NCI-H524 treated with DMSO at 0.1 percent for 48 hours (cell line): ENCODE measurements at places on chromosomes 6 and 20.

DNA sequence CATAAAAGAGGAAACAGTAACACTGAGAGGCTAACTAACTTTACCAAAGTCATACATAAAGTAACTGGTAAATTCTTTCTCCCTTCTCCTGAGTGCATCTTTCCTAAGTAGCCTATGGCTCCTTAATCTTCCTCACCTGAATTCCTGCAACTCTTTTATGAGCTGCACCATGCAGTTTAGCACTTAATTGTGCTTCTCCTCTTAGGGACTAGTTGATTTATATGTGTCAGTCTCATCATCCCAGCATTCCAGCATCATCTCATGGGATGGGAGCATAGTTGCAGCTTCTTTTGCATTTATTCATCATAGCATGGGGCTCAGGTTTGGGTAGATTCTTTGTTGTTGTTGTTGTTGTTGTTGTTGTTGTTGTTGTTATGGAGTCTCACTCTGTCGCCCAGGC lies 3.5 kb upstream of the TSPYL1 start:
- DNase-seq, result no peak

DNA sequence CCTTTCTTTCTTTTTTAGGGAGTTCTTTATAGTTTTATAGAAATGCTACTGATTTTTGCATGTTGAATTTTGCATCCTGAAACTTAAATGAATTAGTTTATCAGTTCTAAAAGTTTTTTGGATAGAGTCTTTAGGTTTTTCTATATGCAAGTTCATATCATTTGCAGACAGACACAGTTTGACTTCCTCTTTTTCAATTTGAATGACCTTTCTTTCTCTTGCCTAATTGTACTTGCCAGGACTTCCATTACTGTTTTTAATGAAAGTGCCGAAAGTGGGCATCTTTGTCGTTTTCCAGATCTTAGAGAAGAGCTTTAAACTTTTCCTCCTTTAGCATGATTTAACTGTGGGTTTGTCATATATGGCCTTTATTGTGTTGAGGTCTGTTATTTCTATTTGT lies 21.1 kb upstream of the EDN1 start:
- DNase-seq, result no peak

GRCh38 chr6:110544472-110544871 lies 68.1 kb upstream of the SLC22A16 start:
- no peak for DNase-seq

DNA sequence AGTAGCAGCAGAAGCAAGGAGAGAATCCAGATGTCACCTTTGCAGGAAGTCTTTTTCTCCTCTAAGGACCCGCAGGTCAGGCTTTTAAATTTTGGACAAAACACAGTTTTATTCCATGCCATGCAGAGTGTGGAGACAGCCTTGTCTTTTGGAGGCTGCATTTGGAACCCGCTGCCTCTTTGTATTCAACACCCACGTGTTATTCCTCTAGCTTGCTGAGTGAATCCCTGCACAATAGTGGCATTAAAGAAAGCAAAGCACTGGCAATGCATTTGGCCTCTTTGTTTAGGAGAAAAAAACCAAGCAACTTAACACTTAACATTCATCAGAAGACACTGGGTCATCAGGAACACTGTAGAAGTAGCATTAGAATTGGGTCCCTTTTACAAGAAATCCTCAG lies 43.5 kb downstream of the TFAP2B start:
- no peak for DNase-seq

GRCh38 chr6:24788031-24788665 lies 10.6 kb downstream of the ARMH2 start:
- no peak for DNase-seq

- DNase-seq, result no peak
These were observed 42.6 kb upstream of the IFNGR1 start for GRCh38 chr6:137261761-137262160.

- DNase-seq, result no peak
These were observed 32.3 kb upstream of the LAMA4 start for GRCh38 chr6:112286500-112287144.

GRCh38 chr20:37383229-37383989 lies 37.5 kb downstream of the SRC start:
- no peak for DNase-seq

DNA sequence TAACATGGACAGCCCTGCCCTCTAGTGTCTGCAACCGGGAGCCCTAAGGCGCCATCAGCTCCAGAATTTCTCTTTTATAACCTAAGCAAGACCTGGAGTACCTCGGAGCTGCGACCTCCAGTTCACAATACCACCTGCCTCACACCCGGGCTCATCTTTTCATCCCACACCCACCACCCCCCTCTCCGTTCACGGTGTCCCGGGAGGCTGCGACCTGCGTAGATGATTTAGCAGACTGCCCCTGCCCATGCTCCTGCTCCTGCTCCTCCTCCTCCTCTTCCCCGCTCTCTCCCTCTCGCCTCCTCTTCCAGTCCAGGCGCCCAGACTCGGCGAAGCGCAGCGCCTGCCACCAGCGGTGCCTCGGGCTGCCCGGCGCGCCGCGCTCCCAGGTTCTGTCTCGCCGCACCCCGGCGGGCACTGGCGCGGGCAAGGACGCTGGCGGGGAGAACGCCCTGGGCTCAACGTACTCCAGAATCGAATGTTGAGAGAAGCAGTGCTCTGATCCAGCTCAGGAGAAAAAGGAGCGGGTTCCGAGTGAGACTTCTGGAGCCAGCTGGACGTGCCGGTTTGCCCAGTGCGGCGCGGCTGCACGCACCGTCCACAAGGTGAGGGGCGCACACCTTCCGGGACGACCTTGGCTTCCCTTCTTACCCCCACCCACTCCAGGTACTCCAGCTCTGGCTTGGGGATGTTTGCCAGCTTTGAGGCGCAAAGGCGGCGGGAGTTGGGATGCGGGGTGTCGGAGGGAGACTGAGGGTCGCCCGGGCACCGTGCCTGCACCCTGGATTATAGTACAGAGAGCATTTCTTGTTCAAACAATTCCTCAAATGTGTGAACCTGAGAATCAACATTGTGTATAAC lies at the start of gene HTR1E:
Gene HTR1E (plus strand): TSS at position 310 of the 861 bp plus-strand sequence. CDS start 77,807 bp downstream, outside the sequence.
- peak; percentile 42 for DNase-seq

GRCh38 chr6:124927806-124928205 lies 34.4 kb upstream of the RNF217 start:
- DNase-seq, result no peak

DNA sequence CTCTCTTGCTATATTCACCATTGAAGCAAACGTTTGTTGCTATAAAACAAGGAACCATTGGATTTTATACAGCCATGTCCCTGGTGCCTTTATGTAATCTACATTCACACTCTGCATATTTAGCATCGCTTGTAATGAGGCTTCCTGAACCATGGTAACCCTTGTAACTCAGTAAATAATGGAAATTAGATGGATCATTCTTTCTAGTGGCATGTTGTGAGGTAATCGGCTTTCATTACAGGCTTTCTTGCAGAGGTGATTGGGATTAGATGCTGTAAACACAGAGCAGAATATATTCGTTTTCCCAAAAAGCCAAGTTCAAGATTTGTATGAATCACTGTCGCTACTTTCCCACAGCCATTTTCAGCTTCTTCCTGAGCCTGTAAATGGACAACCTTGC lies 36.1 kb downstream of the SMPDL3A start:
- DNase-seq, result no peak

- DNase-seq, result no peak
These were observed 164.5 kb upstream of the BTBD3 start for GRCh38 chr20:11753155-11753554.

DNA sequence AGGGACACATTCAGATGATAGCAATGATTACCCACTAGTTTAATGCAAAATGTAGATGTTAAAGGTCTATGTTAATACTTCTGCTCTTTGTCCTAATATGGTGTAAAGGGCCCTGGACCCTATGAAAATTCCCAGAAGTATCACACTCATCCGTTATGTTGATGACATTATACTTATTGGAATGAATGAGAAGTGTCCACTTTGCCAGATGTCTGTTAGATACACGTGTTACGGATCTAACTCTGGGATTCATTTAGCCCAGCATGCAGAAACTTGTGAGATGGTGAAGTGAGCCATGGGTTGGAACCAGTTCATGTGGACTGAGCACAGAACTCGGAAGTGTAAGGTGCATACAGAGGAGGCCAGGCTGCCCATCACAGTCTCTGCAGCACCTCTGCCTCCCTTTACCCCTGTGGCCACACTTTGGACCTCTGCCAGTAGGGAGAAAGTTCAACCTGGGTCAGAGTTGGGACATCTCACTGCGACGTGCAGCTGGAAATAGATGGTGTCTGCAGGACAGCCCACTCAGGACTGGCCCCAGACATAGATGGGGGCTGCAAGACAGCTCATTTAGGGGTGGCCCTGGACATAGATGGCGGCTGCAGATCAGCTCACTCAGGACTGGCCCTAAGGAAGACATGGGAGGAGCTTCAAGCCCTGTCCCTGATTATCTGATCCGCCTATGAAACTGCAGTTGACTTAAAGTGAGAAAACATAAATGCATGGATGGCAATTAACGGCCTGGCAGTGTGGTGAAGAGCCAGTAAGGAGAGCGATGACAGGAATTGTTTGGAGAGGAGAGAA lies 71.2 kb upstream of the THBS2 start:
- no peak for DNase-seq

GRCh38 chr6:141783585-141783984 lies 349.1 kb upstream of the GJE1 start:
- no peak for DNase-seq

GRCh38 chr20:58107533-58107932 lies 120.9 kb downstream of the ANKRD60 start:
- DNase-seq, result no peak

DNA sequence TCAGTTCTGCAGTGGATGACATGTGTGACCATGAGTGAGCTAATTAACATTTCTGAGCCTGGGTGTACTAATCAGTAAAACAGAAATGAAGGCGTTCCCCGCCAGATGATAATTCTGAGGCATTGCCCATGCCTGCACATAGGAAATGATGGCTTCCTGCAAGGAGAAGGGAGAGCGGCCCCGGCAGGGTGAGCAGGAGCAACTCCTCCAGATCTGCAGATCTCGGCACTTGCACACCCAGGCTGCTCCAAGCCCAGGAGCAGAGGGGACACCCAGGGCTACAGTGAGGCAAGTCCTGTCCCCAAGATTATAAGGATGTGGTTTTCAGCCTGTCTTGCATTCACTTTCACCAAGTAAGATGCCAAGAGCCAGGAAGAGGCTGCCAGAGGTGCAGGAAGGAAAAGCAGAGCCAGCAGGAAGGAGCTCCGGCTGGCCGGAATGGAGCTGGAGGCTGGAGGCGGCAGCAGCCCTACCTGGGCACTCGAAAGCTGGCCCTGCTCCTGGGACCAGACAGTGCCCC lies 177.5 kb upstream of the CST7 start:
- DNase-seq, result no peak

- DNase-seq, result no peak
These were observed 1265.4 kb upstream of the GJE1 start for GRCh38 chr6:140867336-140867735.

- no peak for DNase-seq
These were observed 232.0 kb upstream of the PMEPA1 start for GRCh38 chr20:57941604-57942381.

GRCh38 chr6:27611451-27611850 lies 138.5 kb upstream of the ZNF184 start:
- DNase-seq, result no peak

DNA sequence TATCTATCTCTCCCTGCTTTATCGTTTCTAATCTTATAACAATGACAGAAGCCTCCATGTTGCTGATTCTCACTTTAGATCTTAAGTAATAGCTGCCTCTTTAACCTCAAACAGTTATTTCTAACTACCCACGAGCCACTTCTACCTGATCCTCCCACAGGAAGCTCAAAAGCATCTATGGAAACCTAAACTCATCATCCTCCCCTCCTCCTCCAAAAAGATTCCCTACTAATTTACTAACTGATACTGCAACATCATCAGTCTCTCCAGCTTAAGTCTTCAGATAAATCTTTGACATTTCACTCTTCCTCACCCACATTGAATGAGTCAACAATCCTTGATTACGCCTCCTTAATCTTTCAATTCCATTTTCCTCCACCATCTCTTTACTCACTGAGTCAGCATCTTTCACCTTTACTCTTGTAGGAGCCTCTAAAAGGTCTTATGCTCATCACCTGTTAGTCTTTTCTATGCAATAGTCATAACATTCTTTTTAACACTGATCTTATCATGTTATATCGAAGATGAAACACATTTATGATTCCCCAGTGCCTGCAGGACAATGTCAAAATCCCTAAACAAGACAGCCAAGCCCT lies 526.7 kb upstream of the CDH4 start:
- DNase-seq, result no peak

GRCh38 chr6:162639951-162640350 lies 87.6 kb downstream of the PRKN start:
- DNase-seq, result no peak

DNA sequence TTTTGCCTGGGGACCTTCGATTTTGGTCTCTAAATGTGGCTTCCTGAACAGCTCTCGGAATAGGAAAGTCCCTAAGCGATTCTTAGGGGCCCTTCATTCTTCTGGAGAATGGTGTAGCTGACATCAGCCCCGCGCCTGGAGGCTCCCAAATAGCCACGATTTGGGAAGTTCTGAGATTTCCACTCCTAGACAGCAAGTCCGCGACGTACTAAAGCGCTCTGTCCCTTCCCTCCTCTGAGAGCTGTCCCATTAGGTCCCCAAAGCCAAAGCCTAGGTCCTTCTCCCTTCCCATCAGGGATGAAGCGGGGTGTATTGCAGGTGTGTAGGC lies 756 bp downstream of the MOXD1 start:
- DNase-seq, result no peak

GRCh38 chr6:158501360-158502262 lies 58.3 kb upstream of the TMEM181 start:
- DNase-seq, result no peak

DNA sequence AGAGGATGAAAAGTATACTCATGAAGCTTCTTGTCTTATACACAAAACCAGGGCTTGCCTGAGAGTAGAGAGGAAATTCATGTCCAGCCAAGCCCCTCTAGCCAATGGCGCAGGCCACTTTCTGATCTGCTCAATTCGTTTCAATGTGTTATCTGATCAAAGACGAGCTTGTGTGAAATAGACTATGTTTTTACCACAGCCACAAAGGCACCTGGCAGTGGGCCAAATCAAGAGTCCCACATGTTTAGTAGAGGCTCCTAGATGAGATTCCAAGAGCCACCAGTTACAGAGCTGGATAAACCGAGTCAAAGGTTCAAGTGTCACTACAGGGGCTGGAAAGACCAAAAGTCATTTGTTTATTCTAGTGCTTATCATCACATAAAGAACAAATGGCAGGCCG lies 34.9 kb downstream of the GPLD1 start:
- no peak for DNase-seq

GRCh38 chr6:147078602-147079001 lies 125.6 kb upstream of the STXBP5 start:
- DNase-seq, result no peak

DNA sequence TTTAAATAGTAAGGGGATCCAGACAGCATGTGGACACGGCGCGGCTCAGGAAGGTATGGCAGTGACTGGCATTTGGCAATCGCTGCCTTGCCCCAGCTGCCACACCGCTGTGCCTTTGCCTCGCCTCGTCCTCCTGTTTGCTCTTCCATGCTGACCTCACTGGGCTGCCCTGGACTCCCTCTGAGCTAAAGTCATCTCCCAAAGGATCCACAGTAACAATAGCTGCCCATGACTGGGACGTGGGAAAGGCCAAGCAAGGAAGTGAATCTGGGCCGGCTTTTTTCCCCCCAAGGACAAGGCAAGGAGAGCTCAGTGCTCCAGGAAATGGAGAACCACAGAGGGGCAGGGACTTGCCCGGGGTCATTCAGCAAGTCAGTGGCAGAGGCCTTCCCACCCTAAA lies 48.1 kb downstream of the JPH2 start:
- DNase-seq, result no peak
